T-helper 9 cell (primary cell): ENCODE measurements at places on chromosomes 16 and 17.

DNA sequence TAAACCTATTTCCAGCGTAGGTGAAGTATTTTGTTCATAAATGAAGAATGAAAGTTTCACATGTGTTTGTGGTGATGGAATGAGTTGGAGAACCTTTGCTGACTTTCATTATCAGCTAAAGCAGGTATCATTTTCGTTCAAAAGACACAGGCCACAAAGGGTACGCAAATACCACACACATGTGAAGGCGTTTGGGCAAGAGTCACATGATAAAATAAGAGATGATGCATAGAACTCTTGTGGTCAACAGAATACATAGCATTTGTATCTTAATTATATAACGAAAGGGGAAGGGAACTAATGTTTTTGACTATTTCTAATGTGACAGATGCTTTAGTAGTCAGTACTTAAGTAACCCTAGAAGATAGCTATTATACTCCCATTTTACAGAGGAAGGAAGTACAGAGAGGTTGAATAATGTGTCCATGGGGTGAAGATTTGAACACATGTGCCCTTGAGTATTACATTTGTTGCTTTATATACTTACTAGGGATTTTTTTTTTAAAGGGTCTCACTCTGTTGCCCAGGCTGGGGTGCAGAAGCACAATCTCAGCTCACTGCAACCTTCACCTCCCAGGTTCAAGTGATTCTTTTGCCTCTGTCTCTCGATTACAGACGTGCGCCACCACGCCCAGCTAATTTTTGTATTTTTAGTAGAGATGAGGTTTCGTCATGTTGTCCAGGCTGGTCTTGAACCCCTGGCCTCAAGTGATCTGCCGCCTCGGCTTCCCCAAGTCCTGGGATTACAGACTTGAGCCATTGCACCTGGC is 4.8 kb downstream of the RPA1 start:
- no peak for DNase-seq

GRCh38 chr16:82728901-82729300 is 102.1 kb downstream of the CDH13 start:
- DNase-seq, result no peak

GRCh38 chr17:71753070-71753469 is 367.8 kb upstream of the SOX9 start:
- DNase-seq, result no peak

DNA sequence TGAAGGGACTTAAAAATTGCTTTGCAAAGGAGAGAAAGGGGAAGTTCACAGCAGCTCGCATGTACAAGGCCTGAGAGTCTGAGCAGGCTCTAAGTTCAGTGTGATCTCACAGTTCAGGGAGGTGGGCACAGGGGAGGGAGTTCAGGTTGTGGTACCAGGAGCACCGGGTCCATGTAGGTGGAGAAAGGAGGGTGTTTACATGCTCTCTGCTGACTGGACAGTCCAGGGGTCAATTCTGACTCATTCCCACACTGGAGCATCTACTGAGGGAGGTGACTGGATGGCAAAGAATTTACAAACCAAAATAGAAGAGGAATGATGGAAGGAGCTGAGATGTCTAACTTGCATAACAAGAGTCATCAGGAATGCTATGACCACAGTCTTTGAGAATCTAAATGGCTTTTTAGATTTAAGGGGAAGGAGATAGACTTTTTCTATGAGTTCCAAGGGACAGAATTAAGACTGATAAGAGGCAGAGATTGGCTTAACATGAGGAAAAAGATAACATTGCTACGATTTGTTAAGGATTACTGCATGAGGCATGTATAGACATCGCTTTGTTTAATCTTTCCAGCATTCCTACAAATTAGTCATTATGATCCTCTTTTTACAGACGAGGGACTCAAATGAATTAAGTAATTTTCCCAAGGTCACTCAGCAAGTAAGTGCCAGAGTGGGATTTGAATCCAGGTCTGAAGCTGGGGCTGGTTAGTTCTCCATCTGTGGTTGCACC is 29.9 kb downstream of the MIS12 start:
- no peak for DNase-seq

GRCh38 chr17:34413443-34414119 is 50.5 kb upstream of the CCL1 start:
- no peak for DNase-seq

DNA sequence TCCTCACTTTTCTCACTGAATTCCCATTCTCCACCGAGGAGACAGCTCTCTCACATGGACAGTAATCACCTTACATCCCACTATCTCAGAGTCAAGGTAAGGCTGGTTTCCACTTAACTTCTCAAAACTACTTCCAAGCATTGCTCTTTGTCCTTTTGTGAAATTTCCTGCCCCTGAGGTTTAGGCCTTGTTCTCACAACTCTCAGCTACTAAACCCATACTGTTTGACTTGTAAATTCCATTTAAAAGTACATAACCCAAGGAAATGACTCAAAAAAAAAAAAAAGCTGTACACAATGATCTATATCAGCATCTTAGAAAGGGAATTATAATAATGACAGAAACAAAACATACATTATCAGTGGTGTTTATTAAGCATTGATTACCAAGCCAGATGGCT is 8.8 kb downstream of the CDC27 start:
- no peak for DNase-seq

GRCh38 chr17:47295037-47295873 is 28.5 kb upstream of the EFCAB13 start:
- no peak for DNase-seq

- no peak for DNase-seq
Observed at GRCh38 chr17:48539177-48539576, 5.7 kb downstream of the HOXB2 start.

DNA sequence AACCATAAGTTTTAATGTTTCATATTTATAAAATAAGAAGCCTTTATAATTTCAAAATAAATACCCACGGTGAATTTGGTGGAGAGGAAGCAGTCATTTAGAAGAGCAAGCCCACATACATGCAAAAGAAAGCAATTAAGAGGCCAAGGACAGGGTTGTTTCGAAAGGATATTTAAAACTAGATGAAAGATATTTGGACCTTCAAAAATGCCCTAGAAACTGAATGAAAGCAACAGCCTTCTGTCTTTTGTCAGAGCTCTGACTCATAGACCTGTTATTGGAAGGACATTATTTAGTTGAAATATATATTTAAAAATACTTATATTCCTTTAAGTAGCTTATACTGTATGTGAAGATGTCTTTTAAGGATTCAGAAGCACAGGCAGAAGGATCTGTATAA is 8.6 kb upstream of the METTL9 start:
- no peak for DNase-seq

DNA sequence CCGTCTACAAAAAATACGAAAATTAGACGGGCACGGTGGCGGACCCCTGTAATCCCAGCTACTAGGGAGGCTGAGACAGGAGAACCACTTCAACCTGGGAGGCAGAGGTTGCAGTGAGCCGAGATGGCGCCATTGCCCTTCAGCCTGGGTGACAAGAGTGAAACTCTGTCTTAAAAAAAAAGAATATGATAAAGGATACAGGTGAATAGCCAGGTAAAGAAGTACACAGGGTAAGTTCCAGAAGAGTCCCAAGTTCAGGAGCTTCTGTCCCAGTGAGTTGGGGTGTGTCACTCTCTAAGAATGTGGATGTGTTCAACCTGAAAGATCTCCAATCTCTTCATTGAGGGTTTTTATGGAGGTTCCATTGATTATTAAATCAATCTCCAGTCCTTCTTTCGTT is 6.8 kb downstream of the TMC5 start:
- no peak for DNase-seq

DNA sequence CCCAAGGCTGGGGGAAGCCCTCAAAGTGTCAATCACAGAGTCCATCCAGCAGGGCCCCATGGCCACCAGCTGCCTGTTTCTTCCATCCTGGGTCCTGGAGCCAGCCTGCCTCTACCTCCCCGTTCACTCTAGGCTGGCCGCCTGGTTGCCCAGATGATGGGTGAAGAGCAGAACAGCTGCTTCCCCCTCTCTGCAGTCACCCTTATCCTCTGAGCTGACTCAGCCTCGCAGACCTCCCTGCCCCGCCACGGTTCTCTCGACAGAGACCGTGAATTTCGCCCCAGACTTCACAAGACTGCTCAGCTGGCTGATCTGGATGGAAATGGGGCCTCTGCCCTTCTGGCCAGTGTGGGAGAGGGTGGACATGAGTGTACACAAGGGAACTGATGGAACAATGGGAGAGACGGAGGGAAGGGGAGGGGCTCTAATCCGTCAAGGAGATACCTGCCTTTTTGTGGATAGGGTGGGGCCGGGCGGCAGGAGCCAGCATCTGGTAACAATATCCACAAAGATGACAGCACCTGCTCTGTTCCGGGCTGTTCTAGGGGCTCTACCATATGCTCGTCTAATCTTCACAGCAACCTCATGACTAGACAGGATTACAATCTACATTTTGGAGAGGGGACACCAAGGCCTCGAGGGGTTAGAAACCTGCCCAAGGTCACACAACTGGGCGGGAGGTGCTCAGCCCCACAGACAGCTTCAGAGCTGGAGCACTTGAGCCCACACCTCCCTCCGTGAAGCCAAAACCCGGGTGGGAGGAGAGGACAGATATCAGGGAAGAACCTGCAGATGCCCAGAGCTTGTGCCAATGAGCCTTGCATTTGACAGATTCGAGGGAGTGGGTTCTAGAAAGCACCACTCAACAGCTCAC is 136.0 kb downstream of the SDK2 start:
- DNase-seq, result no peak

- no peak for DNase-seq
Observed at GRCh38 chr16:88768071-88768783, 16.8 kb downstream of the PIEZO1 start.

- no peak for DNase-seq
Observed at GRCh38 chr16:10988879-10989278, 44.5 kb downstream of the CLEC16A start.

GRCh38 chr17:63911041-63911635 is at the start of gene CSHL1:
Gene CSHL1, minus strand, starts transcription at chr17:63911258. Its CDS starts 62 bp downstream, at chr17:63911196.
- no peak for DNase-seq

- DNase-seq, result no peak
Observed at GRCh38 chr17:66843627-66844026, 8.7 kb downstream of the CACNG5 start.
